Stimulated activated CD8-positive, alpha-beta memory T cell treated with anti-CD3 and anti-CD28 coated beads, Interleukin-15, amount 100 ng/mL, for 24 hours (primary cell): ENCODE measurements at places on chromosomes 4 and X.

DNA sequence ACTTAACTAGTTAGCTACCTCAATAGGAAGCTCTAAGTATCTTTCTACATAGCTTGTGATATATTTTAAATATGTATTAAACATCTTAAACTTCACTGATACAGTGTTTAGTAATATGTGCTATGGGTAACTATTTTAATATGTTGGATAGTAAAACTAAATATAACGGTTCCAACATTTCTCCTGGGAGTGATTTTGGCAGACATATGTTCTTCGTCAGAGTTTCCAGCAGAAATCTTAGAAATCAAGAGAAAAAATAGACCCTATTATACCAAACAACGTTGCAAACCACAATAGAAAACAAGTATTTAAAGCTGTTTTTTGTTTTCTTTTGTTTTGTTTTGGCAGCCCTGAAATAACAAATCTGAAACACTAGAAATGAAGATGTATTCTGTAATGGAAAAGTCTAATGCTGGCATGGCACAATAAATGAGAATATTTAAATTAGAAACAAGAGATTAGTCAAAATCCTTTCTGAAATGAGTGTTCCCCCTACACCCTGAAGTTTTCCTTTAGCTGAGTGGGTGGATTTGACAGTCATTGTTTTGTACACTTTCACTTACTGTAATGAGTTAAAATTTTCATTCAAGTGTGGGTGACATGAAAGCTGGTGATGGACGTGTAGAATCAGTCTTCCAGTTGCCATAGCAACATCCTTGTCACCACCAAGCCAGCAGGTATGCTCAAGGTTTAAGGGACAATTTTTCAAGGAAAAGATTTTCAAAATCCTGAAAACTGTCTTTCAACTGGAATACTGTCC lies 233.5 kb downstream of the SCFD2 start:
- no peak for DNase-seq

GRCh38 chr4:170026253-170027021 lies at the start of gene MFAP3L:
MFAP3L (minus strand) TSS chr4:170026395; CDS start chr4:170005877, 20,518 bp downstream.
- peak; percentile 71 for DNase-seq

DNA sequence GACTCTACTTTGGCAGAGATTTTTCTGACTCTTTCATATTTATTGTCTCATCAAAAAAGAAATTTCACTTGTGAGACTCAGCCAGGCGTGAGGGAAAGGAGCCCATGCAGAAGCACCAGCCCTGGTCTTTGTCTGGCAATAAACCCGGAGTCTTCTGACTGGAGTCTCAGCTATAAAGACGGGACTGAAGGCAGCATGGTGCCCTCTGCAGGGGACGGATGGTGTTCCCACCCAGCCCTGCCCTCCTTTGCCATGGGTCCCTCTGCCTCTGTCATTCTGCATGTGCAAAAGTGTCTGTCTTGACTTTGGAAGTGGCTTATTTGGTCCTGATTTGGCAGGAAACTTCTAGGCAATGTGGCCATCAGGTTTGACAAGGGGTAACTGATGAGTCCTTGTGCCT lies 14.2 kb downstream of the ZNF185 start:
- DNase-seq: no peak

GRCh38 chr4:57668621-57669020 lies 558.4 kb upstream of the IGFBP7 start:
- no peak for DNase-seq

DNA sequence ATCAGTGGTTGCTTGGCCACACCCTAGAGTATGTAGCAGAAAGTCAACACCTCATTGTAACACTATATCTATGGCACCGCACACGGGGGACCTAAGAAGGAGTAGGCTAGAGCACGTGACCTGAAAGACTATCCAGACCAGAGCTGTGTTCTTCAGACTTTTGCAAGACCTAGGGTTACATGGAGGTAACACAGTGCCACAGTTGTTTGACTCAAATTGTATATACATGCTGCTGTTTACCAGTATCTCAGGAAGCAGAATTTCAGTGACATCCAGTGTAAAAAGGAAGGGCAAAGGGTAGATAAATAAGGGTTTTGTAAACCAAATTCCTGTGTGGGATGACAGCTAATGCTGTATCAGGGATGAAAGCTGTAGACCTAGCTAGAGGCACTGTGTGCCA lies 30.2 kb downstream of the PNMA6A start:
- DNase-seq: no peak
